ENCODE measurements at places on chromosomes 12 and 14. TPM values are rescaled to one million over a fixed set of nuclear protein-coding genes. Genes with fewer than 3 reads are reported as not detected.

Gene YLPM1
- total RNA-seq, result 103 TPM

DNA sequence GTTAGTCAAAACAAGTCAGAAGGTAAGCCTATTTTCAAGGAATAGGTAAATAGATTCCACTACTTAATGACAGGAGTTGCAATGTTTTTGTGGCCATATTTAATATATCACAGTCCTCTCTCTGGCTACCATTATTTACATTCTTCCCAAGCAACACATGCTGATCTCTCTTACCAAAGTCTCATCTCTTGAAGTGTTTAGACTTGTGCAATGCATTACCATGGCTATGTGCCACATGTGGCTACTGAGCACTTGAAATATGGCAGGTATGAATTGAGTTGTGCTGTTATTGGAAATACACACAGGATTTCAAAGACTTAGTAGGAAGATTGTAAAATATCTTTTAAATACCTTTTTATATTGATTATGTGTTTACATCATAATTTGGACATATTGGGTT lies 262.4 kb upstream of the PDE3A start:
- DNase-seq, result no peak

GRCh38 chr12:78963439-78964227 lies 99.1 kb downstream of the SYT1 start:
- DNase-seq, result no peak

- peak; percentile 17 for DNase-seq
Measured at GRCh38 chr14:37595809-37596621, 586 bp downstream of the TTC6 start.

All from naive thymus-derived CD8-positive, alpha-beta T cell (primary cell).